Lung (tissue), 17 donors: ENCODE measurements at places on chromosomes 2 and 18. TPM values are rescaled to one million over a fixed set of nuclear protein-coding genes. Genes with fewer than 3 reads are reported as not detected.

CCDC102B gene
- 30.4 TPM for total RNA-seq

GRCh38 chr2:226300196-226300886 lies 499.3 kb downstream of the IRS1 start:
- H3K27ac ChIP-seq: no peak overlapping the region
- no peaks in the 10 kb centered on the region for H3K36me3 ChIP-seq
- DNase-seq: no peak
- no peaks in the 10 kb centered on the region for H3K4me1 ChIP-seq
- H3K27me3 ChIP-seq: no peaks in the 10 kb centered on the region
- no peak overlapping the region for H3K4me3 ChIP-seq

XPO1 gene
- 568 TPM for total RNA-seq

- no peak for DNase-seq
- no peaks in the 10 kb centered on the region for H3K4me1 ChIP-seq
- H3K27ac ChIP-seq: no peak overlapping the region
- no peaks in the 10 kb centered on the region for H3K36me3 ChIP-seq
- no peak overlapping the region for H3K4me3 ChIP-seq
These were observed 146.9 kb downstream of the METTL4 start for GRCh38 chr18:2424420-2424819.

- DNase-seq: no peak
- H3K4me3 ChIP-seq: no peak overlapping the region
- H3K27ac ChIP-seq: no peak overlapping the region
- H3K4me1 ChIP-seq: no peaks in the 10 kb centered on the region
- peaks cover 6% of the 10 kb centered on the region for H3K36me3 ChIP-seq
- no peaks in the 10 kb centered on the region for H3K27me3 ChIP-seq
These were observed 117.1 kb upstream of the BOD1L2 start for GRCh38 chr18:57029761-57030160.

ARHGAP28 gene
- total RNA-seq: 9.4 TPM

SLC9A4 gene
- total RNA-seq: 0.06 TPM

GRCh38 chr2:231935207-231935524 lies 9.0 kb upstream of the NPPC start:
- DNase-seq: no peak
- H3K36me3 ChIP-seq: no peaks in the 10 kb centered on the region
- no peak overlapping the region for H3K4me3 ChIP-seq

DNA sequence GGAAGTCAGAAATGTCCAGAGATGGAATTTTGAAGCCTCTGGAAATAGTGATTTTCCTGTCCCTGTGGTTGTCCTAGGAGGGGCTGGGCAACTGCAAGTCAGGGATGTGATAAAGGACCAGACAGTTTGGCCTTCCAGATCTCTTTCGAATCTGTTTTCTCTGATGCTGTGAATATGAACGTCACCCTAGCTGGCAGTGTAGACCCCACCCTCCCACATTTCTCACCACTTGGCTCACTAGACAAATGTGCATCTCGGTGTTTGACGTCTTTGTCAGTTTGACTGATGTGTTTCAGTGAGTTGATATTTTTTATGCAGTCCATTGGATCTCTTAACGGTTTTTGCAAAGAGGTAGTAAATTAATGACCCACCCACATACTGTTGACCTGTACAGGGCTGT lies 301.2 kb downstream of the TNS1 start:
- no peak for DNase-seq
- no peak overlapping the region for H3K4me3 ChIP-seq
- H3K27ac ChIP-seq: no peak overlapping the region
- H3K36me3 ChIP-seq: no peaks in the 10 kb centered on the region

DNA sequence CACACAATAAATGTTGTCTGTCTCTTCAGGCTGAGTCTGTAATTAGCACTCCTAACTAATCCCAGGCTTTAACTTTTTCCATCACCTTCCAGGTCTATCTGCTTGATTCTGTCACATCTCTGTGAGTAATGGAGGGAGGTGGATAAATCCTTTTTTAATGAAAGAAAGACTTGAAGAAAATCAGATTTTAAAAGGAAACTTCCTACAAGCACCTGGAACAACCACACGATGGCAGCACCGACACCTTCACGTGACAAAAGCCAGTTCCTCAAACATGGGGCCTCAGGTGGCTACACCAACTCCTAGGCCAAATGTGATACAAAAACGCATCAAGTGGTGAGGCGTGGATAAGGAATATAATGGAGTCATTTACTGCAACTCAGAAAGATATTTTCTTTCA lies 41.8 kb downstream of the TGFBRAP1 start:
- H3K27me3 ChIP-seq: no peaks in the 10 kb centered on the region
- H3K36me3 ChIP-seq: peaks cover 4% of the 10 kb centered on the region
- no peaks in the 10 kb centered on the region for H3K4me1 ChIP-seq
- no peak for DNase-seq
- H3K4me3 ChIP-seq: no peak overlapping the region

- no peak for DNase-seq
- no peak overlapping the region for H3K4me3 ChIP-seq
- H3K36me3 ChIP-seq: no peaks in the 10 kb centered on the region
- H3K27ac ChIP-seq: no peak overlapping the region
- no peaks in the 10 kb centered on the region for H3K4me1 ChIP-seq
- no peaks in the 10 kb centered on the region for H3K27me3 ChIP-seq
These were observed 360.9 kb downstream of the TDRD15 start for GRCh38 chr2:21484643-21485042.

ERCC3 gene
- total RNA-seq: 35.8 TPM

GRCh38 chr2:116545286-116546068 lies 1269.0 kb upstream of the DDX18 start:
- DNase-seq: no peak
- no peaks in the 10 kb centered on the region for H3K4me1 ChIP-seq
- no peak overlapping the region for H3K4me3 ChIP-seq
- no peaks in the 10 kb centered on the region for H3K27me3 ChIP-seq
- H3K36me3 ChIP-seq: no peaks in the 10 kb centered on the region

- H3K4me3 ChIP-seq: no peak overlapping the region
- DNase-seq: no peak
- no peaks in the 10 kb centered on the region for H3K27me3 ChIP-seq
These were observed 79.3 kb upstream of the MMADHC start for GRCh38 chr2:149666809-149667320.

GRCh38 chr2:142642650-142643049 lies 234.8 kb upstream of the KYNU start:
- no peaks in the 10 kb centered on the region for H3K27me3 ChIP-seq
- H3K4me3 ChIP-seq: no peak overlapping the region
- H3K36me3 ChIP-seq: no peaks in the 10 kb centered on the region
- no peak for DNase-seq

DNA sequence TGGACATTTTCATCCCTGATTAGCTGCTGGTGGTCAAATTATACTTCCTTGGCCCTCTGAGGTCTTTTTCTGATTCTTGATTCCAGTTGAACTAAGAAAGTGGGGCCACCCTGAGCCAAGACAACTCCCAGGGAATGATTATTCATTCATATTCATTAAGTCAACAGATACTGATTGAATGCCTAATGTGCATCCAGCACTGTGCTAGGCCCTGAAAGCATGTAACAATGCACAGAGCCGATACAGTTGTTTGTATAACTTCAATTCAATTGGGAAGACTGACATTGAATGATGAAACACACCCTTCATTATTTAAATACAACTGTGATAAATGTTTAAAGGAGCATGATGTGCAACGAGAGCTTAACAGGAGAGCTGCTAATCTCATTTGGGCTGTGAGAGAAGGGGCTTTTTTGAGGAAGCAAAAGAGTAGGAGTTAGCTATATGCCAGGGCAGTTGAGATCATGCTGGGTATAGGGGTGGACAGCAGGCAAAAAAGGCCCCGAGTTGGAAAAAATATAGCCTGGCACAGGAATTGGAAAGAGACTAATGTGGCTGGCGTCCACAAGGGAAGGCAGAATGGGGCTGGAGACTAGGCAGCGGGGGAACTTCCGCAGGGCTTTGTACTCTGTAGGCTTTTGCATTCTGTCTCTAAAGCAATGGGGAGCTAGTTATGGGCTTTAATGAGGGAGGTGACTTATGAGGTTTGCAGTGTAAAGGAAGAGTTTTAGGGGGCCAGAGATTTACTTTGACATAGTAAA lies 57.2 kb upstream of the ACVR1 start:
- H3K27ac ChIP-seq: no peak overlapping the region
- H3K4me3 ChIP-seq: no peak overlapping the region
- no peak for DNase-seq
- no peaks in the 10 kb centered on the region for H3K36me3 ChIP-seq

DNA sequence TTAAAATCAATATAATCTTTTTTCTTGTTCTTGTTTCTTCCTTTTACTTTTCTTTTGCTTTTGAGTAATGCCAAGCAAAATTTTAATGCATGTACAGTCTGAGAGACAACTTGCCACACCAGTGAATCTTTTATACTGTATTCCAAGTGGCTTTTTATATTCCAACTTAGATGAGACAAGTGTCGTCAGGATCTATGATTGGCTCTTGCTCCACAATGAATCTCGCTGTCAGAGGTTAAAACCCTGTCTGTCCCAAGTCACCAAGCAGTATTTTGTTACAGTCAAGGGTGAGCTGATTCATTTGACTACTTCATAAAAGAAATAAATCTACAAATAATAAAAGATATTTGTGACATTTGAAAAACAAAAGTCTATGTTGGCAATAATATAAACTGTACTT lies at the start of gene MSTN:
Gene MSTN, minus strand, starts transcription at position 129 of the 400 bp plus-strand sequence. CDS start 133 bp downstream, outside the sequence.
- no peaks in the 10 kb centered on the region for H3K4me1 ChIP-seq
- no peaks in the 10 kb centered on the region for H3K36me3 ChIP-seq
- no peaks in the 10 kb centered on the region for H3K27me3 ChIP-seq
- no peak for DNase-seq
- H3K27ac ChIP-seq: no peak within 1 kb of the TSS

DNA sequence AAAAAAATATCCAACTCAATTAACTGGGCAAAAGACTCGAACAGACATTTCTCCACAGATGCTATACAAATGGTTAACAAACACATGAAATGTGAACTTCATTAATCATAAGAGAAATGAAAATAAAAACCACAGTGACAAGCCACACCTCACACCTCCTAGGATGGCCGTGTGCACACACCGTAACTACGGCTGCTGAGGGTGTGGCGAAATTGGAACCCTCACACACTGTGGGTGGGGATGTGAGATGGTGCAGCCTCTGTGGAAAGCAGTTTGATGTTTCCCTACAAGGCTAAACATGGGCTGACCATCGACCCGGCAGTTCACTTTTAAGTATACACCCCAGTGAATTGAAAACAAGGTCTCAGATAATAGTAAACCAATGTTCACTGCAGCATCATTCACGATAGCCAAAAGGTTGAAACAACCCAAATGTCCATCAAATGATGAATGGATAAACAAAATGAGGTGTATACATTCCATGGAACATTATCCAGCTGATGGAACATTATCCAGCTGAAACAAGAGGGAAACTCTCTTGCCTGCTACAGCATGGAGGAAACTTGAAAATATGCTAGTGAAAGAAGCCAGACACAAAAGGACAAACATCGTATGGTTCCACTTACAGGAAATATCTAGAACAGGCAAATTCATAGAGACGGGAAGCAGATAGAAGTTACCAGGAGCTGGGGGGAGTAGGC lies 32.2 kb downstream of the ZAP70 start:
- no peak overlapping the region for H3K4me3 ChIP-seq
- no peaks in the 10 kb centered on the region for H3K27me3 ChIP-seq
- H3K36me3 ChIP-seq: peaks cover 5% of the 10 kb centered on the region
- no peak for DNase-seq
- H3K27ac ChIP-seq: no peak overlapping the region
- H3K4me1 ChIP-seq: peaks cover 9% of the 10 kb centered on the region

GRCh38 chr2:11104794-11105660 lies 50.2 kb upstream of the SLC66A3 start:
- no peak overlapping the region for H3K4me3 ChIP-seq
- no peak overlapping the region for H3K27ac ChIP-seq
- no peaks in the 10 kb centered on the region for H3K27me3 ChIP-seq
- DNase-seq: no peak

COL4A3 gene
- 34.2 TPM for total RNA-seq

IL36G gene
- not detected for total RNA-seq

- H3K4me1 ChIP-seq: no peaks in the 10 kb centered on the region
- H3K27me3 ChIP-seq: no peaks in the 10 kb centered on the region
- DNase-seq: no peak
- H3K4me3 ChIP-seq: no peak overlapping the region
- H3K27ac ChIP-seq: no peak overlapping the region
These were observed 115.7 kb upstream of the MMADHC start for GRCh38 chr2:149703281-149703680.

DNA sequence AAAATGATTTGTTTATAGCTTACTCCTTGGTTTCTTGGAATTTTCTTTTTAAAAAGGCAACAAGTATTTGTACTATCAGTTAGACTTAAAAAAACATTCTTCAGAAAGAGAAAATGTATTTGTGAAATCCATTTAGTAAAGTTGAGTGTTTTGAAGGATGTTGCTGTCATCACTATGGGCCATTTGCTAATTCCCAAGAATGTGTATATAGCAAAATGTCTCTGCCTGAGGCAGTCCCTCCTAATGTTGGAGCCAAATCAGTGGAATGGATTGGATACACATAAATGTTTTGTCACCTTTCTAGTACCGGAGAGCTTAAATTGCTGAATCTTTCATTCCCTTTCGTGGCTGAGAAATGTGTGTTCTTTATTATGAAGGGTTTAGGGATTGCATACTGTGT lies 890.2 kb upstream of the ZEB2 start:
- no peaks in the 10 kb centered on the region for H3K27me3 ChIP-seq
- H3K27ac ChIP-seq: no peak overlapping the region
- no peaks in the 10 kb centered on the region for H3K36me3 ChIP-seq
- H3K4me1 ChIP-seq: no peaks in the 10 kb centered on the region
- H3K4me3 ChIP-seq: no peak overlapping the region

TMBIM1 gene
- total RNA-seq: 258 TPM
